Cortex of kidney (tissue), 1 donor: ENCODE measurements at places on chromosomes 6 and 20.

GRCh38 chr6:74065705-74066104, 369.7 kb downstream of the CD109 start:
- DNase-seq: no peak

- DNase-seq: no peak
These were observed 80.7 kb downstream of the RREB1 start for GRCh38 chr6:7188492-7188891.

GRCh38 chr6:73309535-73309784, 44.6 kb downstream of the DPPA5 start:
- no peak for DNase-seq

- DNase-seq: no peak
These were observed 19.1 kb downstream of the ME1 start for GRCh38 chr6:83411731-83412130.

DNA sequence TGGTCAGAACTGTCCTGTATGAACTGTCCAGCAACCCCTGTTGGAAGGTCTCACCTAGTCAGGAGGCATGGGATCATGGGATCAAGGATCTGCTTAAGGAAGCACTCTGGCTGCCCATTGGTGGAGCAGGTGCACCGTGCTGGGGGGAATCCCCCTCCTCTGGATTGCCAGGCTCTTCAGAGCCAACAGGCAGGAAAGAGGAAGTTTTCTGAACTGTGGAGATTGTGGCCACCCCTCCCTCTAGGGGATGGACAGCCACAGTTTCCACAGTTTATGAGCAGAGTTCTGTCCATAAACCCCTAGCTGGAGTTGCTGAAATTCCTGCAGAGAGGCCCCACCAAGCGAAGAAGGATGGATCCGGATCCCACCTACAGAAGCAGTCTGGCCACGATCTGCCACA, 13.0 kb upstream of the HLA-DQB1 start:
- no peak for DNase-seq

GRCh38 chr6:159572439-159573110, 120.5 kb downstream of the SOD2 start:
- no peak for DNase-seq

DNA sequence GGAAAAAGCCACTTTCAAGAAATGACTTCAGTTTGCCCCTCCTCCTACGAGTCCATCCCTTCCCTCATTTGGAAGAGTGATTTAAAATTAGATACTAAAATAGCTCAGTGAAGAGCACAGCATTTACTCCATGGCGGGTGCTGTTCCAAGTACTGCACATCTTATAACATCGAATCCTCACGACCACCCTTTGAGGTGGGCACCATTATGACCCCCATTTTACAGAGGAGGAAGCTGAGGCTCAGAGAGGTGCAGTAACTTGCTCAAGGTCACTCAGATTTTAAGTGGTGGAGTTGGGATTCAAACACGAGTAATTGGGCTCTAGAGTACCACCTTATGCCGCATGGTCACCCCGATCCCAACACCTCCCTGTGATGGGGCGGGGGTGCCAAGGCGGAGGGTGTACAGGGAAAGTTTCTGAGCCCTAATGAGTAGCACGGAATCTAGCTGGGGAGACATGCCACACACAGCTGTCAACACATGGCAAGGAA, 25.5 kb downstream of the TTBK1 start:
- DNase-seq: no peak

GRCh38 chr6:108635505-108636226, 74.9 kb downstream of the FOXO3 start:
- no peak for DNase-seq

DNA sequence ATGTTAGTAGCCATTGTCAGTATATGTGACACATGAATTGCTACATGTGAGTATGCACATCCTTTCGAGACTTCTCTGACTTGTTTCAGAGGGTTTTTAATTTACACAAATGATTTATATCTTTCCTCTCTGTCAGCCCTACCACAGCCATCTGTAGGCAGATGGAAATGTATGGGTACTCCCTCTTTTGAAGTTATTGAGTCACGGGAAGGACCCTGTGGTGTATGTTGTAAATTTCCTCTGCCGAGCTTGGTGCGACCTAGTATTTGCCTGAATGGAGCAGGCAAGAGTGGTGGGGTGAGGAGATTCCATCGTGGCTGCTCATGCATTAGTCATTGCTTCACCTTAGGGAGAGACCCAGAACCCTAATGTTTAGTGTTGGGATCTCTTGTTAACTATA, 171.9 kb downstream of the JARID2 start:
- DNase-seq: no peak
